ENCODE measurements at places on chromosomes 6 and 20.
A peak's percentile ranks its signal among the peaks of the same experiment; 100 is the strongest.

GRCh38 chr20:64255361-64256281 is at the start of gene PCMTD2:
PCMTD2 (plus strand) TSS chr20:64255748; CDS start chr20:64259966, 4,218 bp downstream.
- peak; percentile 83 for DNase-seq

- no peak for DNase-seq
These were observed 4.8 kb upstream of the IL17F start for GRCh38 chr6:52249078-52249477.

- no peak for DNase-seq
These were observed 176.7 kb upstream of the HSF2 start for GRCh38 chr6:122222761-122223160.

DNA sequence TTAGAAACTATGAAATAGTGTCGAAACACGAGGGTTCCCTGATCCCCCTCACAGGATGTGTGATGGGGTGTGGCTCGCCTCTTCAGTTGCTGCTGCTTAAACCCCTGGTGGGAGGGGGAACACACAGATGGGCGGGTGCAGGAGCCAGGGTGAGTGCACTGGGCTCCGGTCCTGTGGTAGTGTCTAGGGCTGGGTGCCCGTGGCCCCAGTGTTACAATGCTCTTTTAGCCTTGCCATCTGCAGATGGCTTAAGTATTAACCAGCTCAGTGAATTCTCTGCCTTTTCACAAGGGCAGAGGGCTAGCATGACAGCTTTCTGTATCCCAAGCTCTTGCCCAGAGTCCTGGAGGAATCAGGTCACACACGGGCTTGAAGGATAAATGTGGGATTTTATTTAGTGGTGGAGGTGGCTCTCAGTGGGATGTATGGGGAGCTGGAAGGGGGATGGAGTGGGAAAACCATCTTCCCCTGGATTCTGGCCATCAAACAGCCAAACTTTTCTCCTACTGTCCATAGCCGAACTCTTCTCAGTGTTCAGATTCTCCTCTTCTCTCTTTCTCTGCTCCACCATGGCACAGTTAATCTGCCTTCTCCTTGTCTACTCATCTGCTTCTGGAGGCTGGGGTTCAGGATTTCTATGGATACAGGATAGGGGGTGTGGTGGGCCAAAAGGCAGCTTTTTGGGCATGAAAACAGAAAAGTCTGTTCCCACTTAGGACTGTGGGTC is 659.0 kb downstream of the EPM2A start:
- no peak for DNase-seq

DNA sequence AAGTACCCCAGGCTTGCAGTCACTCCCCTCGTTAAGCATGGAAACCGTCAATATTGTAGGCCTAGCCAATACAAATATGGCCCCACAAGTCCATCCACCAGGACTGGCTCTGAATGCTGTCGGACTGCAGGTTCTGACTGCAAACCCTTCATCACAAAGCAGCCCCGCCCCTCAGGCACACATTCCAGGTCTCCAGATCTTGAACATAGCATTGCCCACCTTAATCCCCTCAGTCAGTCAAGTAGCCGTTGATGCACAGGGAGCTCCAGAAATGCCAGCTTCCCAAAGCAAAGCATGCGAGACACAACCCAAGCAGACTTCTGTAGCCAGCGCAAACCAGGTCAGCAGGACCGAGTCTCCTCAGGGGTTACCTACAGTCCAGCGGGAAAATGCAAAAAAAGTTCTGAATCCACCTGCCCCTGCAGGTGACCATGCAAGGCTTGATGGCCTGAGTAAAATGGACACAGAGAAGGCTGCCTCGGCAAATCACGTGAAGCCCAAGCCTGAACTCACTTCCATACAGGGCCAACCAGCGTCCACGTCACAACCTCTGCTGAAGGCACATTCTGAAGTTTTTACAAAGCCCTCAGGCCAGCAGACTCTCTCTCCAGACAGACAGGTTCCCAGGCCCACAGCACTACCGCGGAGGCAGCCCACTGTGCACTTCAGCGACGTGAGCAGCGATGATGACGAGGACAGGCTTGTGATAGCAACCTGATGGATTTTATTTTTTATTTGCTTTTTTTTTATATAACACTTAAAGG is 126.2 kb upstream of the EDN1 start:
- no peak for DNase-seq

- DNase-seq: peak; percentile 85
These were observed 100.9 kb downstream of the HFE start for GRCh38 chr6:26187981-26188635.

DNA sequence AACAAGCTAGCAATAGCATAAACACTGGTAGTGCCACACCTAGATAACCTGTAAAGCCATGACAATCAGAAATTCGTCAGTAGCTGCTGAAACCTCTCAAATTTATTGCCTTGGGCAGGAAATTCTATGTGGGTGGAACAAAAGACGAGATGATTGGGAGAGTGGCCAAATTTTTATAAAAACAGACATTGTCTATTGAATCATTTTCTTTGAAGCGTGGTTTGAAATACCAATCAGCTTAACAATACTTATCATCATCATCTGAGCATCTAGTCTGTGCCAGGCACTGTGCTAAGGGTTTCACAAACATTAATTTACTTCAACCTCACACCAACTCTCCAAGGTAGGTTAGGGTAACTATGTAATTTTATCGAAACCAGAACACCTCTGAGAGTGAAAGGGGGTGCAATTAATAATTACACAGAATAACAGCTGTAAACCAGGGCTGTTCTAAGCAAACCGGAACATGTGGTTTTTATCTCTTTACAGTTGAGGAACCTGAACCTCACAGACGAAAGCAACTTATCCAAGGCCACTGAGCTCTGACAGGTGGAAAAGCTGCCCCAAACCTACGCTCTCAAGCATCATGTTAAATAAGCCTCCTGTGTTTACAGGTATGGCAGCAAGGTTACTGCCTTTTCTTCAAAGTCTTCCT is 43.4 kb downstream of the NHSL1 start:
- peak; percentile 57 for DNase-seq

Data from activated CD4-positive, alpha-beta T cell treated with anti-CD3 and anti-CD28 coated beads, Interleukin-2, amount 50 U/mL, for 16 hours (primary cell).